ENCODE measurements at places on chromosomes 2 and 18.

GRCh38 chr18:55121397-55122170 lies 162.3 kb upstream of the CCDC68 start:
- DNase-seq = no peak

GRCh38 chr2:238173692-238174091 lies 14.9 kb downstream of the ERFE start:
- no peak for DNase-seq

DNA sequence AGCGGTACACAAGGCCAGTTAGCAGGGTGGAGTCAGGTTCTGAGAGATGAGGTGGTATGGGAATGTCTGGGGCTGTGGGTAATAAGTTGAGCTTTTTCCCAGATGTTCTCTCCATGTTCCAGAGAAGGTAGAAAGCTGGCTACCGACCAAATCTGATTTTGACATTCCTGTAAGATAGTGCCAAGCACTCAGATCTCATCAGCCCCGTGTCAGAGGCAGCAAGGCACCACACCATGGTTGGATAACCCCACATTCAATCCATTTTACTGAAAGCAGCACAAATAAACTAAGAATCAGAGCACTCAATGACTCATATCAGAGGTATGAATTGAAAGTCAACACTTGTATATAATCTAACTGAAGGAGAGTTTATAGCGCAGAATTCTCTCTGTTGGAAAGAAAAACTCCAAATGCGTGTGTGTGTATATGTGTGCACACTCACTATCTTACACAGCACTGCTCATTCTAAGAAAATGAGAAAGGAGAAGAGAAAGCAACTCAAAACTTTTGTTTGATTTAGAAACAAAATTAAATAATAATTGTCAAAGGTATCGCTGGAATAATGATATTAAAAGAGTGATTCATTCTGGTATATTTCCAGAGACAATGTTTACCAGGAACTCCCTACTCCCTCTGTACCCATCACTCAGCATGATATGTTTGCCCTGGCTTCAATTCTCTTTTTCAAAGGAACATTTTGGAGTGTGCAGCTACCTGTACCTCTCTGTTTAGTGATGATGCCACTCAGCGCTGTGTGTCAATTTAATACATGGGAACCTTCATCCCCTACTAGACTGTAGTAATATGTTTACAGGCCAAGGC lies 375.1 kb upstream of the ID2 start:
- DNase-seq = no peak

DNA sequence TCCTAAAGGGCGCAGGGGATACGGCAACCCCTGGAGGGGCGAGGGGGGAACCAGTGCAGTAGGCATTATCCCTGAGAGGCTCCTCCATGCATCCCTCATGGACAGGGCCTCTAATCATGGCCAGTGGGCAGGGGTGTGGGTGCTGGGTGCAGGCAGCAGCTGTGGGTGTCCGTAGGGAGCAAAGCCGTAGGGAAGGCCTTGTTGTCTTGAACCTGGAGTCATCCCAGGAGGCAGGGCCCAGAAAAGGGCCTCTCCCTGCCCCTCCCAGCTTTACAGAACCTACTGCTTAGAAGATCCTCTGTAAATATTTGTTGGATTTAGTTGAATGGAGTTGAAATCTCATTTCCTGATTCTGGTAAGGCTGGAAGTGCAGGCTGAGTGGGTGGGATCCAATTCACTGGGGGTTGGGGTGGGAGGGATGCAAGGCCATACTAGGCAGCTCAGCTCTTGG lies 207.0 kb upstream of the HAAO start:
- DNase-seq = no peak

- DNase-seq = no peak
Measured at GRCh38 chr2:216294305-216294704, 78.0 kb downstream of the MARCHF4 start.

- no peak for DNase-seq
Measured at GRCh38 chr2:240109386-240109785, 26.7 kb downstream of the COPS9 start.

All from inflammatory macrophage treated with lipopolysaccharide for 4 hours (primary cell).